Esophagus squamous epithelium (tissue), 5 donors: ENCODE measurements at places on chromosomes 7 and 10. TPM values are rescaled to one million over a fixed set of nuclear protein-coding genes. Genes with fewer than 3 reads are reported as not detected.

Gene MEOX2
- 1.4 TPM for total RNA-seq

Gene C7orf57
- 0.88 TPM for total RNA-seq

Gene MALRD1
- total RNA-seq: 0.38 TPM

Gene C7orf25
- 8.5 TPM for total RNA-seq

Gene C10orf71
- not detected for total RNA-seq

Gene FAM24B
- total RNA-seq: 2.3 TPM

Gene TBC1D12
- total RNA-seq: 5.2 TPM

Gene NHLRC2
- total RNA-seq: 14.1 TPM

Gene ABCC2
- total RNA-seq: 0.61 TPM

Gene MSMB
- not detected for total RNA-seq

Gene ZPBP
- not detected for total RNA-seq

Gene UCN3
- not detected for total RNA-seq

Gene PKD2L1
- total RNA-seq: not detected

Gene EEPD1
- total RNA-seq: 6.1 TPM

Gene TLX1
- not detected for total RNA-seq

Gene ASB10
- not detected for total RNA-seq

Gene BRAF
- total RNA-seq: 40.6 TPM

Gene HIPK2
- 17.8 TPM for total RNA-seq

Gene AOC1
- total RNA-seq: 1.9 TPM

Gene MRLN
- not detected for total RNA-seq

Gene GNAT3
- total RNA-seq: not detected
